ENCODE measurements at places on chromosomes 13 and 19.

DNA sequence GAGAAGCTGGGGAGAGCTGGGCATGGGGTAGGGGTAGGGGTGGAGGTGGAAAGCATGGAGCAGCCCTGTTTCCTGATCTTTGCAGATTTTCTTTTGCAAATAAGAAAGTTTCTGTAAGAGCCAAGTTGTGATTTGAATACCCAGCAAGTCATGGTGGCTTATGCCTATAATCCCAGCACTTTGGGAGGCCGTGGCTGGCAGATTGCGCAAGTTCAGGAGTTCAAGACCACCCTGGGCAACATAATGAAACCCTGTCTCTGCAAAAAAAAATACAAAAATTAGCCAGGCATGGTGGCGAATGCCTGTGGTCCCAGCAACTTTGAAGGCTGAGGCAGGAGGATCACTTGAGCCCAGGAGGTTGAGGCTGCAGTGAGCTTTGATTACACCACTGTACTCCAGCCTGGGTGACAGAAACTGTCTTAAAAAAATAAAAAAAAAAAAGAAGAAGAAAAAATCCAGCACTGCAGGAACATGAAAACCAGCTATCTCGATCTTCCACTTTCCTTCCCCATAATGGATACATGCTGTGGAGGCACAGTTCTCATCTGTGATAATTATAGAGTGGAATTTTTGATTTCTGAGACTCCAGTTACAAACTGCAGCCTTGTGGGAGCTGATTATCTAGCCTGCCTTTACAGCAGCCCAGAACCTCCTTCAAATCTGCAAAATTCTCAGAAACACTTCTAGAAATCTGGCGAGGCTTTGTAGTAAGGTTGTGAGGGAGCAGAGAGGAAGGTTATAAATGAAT lies 12.1 kb upstream of the TEX26 start:
- DNase-seq, result no peak

GRCh38 chr13:43805071-43805468 lies 18.3 kb upstream of the ENOX1 start:
- DNase-seq, result no peak

DNA sequence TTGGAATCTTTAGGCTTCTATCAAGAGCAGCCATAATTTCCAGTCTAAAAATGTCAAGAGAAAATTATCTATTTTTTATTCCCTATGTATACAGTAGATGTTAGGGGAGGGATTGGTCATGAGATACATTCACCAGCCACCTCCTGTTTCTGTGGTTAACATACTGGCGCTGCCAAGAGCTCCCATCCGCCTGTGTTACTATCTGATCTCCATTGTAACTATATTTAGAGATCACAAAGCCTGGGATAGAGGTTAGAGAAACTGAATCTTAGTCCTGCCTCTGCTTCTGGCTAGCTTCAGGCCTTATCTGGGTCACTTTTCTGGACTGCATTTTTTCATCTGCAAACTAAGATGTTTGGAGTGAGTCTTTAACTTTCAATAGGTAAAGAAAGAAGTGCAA lies 46.3 kb downstream of the POLR1D start:
- no peak for DNase-seq

DNA sequence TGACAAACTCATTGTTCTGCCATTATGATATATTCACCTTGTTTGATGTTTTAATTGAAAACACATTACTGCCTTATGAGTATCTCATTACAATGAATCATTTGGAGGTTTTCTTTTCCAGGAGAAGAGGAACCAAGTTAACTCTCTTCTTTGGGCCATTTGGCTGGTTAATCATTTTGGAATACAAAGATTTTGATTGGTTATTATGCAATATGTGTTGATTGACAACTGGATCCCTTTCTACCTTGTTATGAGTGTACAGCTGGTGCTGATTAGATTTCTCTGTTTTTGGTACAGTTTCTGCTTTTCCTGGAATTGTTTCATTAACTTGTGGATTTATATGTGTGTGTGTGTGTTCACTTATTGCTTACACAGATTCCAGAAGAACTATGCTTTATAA lies 49.2 kb upstream of the RGCC start:
- DNase-seq, result no peak

GRCh38 chr19:6150289-6150688 lies 14.8 kb downstream of the ACSBG2 start:
- DNase-seq, result no peak

- DNase-seq, result no peak
Measured at GRCh38 chr13:110208116-110208515, 98.8 kb downstream of the COL4A1 start.

DNA sequence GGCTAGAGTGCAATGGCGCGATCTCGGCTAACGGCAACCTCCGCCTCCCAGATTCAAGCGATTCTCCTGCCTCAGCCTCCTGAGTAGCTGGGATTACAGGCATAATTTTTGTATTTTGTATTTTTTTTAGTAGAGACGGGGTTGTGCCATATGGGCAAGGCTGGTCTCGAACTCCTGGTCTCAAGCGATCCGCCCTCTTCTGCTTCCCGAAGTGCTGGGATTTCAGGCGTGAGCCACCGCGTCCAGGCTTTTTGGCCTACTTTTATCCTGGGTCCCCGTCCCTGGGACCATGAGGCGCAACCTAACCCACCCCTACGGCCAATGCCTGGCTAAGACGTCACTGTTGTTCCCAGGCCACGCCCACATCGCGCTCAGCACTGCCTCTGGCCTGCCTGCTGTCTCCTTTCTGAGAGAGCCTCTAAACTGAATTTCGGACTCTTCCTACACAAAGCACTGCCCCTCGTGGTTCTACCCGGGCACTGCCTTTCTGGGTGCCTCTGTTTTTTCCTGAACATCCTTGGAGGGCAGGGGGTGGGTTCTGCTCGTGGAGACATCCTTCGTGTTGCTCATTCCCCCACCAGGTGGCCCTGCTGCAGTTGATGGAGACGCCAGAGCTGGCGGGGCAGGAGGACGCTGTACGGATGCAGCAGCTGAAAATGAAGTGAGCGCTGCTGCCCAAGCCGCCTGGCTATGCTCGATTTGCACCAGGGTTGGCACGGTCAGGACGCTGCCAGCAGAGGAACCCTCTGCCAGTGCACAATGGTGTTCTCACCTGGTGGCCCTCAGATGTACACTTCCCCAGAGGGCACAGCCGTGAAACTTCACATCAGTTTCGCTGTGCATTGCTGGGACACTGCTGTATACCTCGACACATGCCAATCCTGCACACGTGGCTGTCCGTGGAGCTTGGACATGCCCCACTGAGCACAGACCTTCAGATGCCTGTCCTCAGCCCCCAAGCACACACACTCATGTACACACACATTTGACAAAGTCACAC lies 2.0 kb downstream of the REX1BD start:
- peak; percentile 53 for DNase-seq

GRCh38 chr13:100528353-100528752 lies 60.2 kb downstream of the GGACT start:
- no peak for DNase-seq

GRCh38 chr13:45828256-45828968 lies 23.1 kb downstream of the SIAH3 start:
- DNase-seq, result no peak

DNA sequence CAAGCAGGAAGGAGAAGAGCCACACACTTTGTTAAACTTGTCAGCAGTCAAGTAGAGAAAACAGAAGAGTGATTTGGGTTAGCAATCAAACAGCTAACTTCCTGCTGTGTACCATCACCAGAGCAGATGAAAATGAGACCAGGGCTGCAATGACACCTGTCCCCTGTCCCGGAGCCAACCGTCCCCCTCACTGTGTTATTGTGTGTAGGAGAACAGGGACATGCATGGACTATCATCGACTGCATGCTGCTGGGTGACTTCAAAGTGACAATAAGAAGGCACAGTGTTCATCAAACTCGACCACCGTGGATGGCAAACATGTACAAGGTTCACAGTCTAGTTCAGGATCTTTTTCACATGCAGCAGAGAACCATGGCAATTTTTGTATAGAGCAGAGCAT lies 94.0 kb upstream of the SLC15A1 start:
- DNase-seq, result no peak

DNA sequence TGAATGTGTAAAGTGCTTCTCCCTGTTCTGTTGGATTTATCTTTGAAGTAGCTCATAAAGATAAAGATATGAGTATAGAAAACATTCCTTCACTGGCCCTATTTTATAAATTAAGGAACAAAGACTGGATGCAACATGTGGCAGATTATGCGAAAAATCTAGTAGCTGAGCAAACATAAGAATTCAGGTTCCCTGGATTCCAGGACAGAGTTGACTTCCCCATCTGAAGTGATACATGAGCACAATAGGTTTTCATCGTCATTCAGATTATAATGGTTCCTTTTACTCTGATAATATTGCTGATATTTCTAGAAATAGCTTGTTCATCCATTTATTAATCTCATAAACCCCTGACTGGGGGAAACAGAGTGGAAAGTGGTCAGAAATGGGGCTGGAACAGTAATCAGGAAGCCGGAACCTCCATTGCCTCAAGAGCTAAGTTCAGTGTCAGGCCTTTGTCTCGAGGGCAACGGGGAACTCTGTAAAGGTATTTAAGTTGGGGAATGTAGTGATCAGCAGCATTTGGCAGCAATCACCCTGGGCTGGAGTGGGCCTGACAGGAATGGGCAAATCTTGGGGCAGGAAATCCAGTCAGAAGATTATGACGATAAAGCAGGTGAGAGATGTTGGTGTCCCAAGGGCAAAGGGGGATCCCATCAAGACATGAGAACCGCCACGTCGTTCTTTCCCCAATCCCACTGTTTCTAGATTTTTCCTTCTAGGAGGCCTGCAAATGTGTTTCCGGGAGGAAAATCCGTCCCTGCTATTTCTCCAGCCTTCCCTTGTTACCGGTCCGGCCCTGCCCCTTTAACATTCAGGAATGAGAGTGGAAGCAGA lies 232.5 kb upstream of the SERP2 start:
- no peak for DNase-seq

GRCh38 chr13:30107521-30108136 lies 199.7 kb downstream of the KATNAL1 start:
- no peak for DNase-seq

- no peak for DNase-seq
Measured at GRCh38 chr13:111099290-111099689, 15.8 kb upstream of the ARHGEF7 start.

- DNase-seq, result no peak
Measured at GRCh38 chr13:78045916-78046315, 127.3 kb upstream of the EDNRB start.

DNA sequence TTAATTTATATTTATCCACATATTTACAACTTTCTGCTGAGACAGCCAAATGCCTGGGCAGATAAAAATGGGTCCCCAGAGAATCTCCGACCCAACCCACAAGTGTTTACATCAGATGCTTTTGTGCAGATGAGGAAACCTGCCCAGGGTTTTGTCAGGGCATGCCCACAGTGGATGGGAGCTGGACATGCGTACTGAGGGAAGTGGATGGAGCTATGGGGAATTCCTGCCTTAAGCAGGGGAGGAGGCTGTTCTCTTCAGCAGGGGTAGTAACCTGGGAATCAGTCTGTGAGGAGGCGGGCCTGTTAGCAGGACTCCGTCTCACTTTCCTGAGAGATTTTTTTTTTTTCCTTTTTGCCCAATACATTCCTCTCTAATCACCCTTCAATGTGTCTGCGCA lies 122.9 kb downstream of the RFC3 start:
- DNase-seq, result no peak
